NCI-H146 (cell line): ENCODE measurements at places on chromosomes 5 and 9.

DNA sequence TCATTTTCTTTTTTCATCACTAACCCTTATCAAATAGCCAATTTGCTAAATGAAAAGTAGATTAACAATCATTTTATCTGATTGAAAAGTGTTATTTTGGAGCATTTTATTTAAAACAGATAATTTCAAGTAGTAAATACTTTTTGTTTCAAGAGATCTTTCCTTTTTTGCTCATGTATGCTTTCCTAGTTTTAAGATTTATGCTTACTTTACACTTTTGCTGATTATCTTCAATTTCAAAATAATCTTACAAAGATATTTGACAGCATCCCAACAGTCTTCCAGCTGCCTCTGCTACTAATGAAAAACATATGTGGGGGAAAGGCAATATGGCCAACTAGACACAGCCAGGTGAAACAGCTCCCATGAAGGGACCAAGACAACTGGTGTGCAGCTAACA, 1027.3 kb upstream of the CDH9 start:
- no peak for DNase-seq

DNA sequence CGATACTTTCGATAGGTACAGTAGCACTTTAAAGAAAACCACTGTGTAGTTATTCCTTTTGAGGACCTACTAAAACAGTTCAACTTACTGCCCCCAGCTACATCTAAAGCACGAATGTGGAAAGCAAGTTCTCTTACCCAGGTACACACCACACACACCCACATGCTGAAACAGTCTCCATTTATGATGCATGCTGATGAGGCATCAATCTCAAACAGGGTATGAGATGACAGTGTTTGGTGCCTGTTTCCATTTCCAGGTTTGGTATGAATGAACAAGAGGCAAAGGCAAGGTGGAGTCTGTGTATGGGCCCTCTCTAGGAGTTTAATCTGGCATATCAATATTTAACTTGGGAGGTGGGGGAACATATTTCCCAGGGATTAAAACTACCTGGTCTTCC, 13.9 kb downstream of the HMGXB3 start:
- no peak for DNase-seq

DNA sequence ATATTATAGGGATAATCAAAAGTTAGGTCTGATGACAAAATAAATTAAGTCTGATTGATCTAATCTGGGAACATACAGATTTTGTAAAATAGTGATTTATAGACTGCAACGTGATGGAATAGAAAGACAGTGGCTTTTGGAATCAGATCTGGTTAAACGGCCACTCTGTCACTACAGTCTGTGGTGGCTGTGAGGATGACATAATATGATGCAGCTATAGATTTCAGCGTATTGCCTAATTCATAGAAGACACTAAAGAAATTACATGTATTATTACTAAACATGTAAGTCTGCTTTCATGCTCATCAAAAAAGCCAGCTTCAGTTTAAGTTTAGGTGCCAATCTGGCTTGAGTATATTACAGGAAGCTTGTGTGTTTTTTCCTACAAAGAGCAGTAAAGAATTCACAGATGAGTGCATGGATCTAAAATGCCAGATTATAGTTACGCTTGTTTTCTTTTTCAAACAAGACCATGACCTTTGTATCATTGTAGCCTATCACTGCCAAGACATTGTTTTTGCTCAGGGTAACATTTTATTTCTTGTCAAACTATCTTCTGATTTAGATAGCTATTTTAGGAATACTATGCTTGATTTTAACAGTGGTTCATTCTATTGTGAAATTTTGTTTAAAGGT, 25.7 kb downstream of the CPEB4 start:
- DNase-seq = no peak

DNA sequence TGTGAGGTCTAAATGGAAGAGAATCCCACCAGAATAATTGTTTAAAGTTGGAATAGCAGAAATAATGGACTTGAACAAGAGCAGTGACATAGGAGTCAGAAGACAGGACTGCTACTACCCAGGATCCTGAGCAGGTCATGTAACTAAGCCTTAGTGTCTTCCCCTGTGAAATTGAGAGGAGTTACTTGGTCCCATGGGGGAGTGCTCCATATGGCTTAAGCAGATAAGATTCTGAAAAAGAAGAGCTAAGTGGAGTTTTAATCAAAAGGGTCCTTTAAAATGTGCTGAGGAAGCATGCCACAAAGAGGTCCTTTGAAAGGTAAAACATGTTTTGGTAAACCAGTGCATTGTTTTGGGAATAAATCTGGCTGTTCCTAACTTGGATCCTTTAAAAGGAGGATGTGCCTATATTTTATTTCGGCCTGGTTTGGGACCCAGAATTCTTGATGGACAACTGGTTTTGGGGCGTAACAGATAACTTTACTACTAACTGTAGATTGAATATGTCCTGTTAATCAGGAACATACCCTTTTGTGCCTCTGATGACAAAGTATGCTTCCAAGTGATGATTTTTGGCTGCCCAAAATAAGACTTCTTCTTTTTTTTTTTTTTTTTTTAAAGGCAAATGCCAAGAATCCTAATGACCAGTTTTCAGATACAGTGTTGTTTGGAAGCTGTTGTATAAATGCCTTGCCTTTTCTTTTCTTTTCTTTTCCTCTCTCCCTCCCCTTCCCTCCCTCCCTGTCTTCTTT, 5.7 kb downstream of the RCL1 start:
- DNase-seq = no peak

DNA sequence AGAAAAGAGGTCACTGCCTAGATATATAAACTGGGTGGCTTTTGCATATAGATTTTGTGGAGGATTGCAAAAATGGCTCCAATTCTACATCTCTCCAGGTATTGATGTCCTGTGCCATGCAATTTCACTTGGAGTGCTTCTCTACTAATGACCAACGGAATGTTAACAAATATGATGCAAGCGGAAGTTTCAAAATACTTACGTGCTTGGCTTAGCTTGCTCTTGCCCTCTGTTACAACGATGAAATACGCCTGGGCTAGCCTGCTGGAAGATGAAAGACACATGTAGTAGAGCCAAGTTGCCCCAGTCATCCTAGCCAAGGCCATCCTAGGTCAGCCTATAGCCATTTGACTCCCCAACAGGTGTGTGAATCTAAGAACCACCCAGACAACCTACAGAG, 3.6 kb upstream of the POC5 start:
- no peak for DNase-seq

DNA sequence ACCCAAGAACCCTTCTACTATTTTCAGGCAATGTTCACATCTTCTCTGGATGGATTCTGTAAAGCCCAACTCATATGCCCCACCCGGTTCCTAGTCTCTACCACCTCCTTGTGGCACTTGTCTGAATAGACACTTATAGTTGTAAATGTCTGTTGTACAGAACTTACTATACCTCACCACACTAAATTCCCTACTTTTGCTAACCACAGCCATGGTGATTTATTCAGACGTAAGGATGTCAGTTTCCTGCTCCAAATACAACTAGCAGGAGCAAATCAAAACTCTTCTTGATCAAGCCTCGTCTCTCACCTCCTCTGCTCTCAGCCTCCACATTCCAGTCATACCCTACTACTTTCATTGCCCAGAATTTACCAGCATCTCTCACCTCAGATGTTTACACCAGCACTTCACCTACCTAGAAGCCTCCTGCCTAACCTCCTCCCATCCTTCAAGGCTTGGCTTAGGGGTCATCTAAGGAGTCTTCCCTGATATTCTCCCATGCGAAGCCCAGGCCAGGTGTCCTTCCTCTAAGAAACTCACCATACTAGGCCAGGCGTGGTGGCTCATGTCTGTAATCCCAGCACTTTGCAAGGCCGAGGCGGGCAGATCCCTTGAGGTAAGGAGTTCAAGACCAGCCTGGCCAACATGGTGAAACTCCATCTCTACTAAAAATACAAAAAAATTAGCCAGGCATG, 75.5 kb downstream of the MAPKAP1 start:
- DNase-seq = peak; percentile 21

DNA sequence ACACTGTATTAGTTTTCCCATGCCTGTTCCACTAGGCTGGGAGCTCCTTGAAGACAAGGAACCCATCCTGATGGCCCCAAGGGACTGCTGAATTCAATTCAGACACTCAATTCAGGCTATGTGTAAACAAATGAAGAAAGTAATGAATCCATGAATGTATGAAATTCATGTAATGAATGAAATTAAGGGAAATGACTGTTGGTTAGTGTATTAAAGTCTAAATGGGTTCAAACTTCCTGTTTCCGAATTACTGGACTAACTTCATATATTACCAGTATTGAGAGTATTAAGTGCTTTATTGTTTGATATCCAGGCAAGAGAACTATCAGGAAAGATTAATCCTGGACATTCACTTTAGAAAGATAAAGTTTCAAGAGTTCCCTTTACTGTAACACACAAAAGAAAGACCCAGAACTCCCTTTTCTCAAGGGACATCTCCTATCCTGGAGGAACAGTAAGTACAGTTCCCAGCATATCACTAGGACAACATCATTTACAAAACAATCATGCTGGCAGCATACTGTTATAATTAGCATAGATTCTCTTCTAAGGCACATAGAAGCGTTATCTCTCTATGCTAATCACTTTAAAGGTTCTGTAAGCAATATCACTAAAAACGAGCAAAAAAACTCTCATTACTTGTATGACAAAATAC, 28.5 kb upstream of the IFNK start:
- DNase-seq = no peak

DNA sequence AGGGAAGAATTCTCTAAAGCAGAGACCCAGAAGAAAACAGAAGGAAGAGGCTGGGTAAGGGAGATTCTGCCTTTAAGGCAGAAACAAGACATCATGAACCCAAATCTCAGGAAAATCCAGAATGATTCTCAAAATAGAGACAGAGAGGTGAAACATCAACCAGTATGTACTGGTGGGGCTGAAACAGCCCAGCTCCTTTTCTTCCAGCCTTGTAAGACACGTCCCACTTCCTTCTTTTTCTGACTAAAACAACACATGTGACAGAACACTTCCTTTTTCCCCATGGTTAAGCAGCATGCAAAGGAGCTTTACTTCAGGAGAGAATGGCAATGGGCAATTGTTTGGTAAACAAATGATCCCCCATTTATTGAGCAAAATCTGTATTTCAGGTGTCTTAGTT, 230.8 kb upstream of the NR4A3 start:
- DNase-seq = no peak

GRCh38 chr5:95554331-95554646, 488 bp downstream of the SKIC3 start:
- DNase-seq = no peak
